Smooth muscle cell of trachea (primary cell): ENCODE measurements at places on chromosomes 2 and 18. TPM values are rescaled to one million over a fixed set of nuclear protein-coding genes. Genes with fewer than 3 reads are reported as not detected.

MBD5 gene
- 20.8 and 38.5 TPM in 2 replicates for total RNA-seq

RPRD1A gene
- 32.1 and 39.4 TPM in 2 replicates for total RNA-seq

RIOK3 gene
- total RNA-seq = 65.2 and 82.6 TPM in 2 replicates

DUSP2 gene
- 0.15 and 2.0 TPM in 2 replicates for total RNA-seq

TRIM54 gene
- under 0.01 TPM in 1 of 2 replicates, not detected in the other for total RNA-seq

CFAP221 gene
- not detected in 2 replicates for total RNA-seq

C2orf66 gene
- 0.17 and 0.29 TPM in 2 replicates for total RNA-seq

NOL4 gene
- not detected in 2 replicates for total RNA-seq

ALKAL2 gene
- not detected in 2 replicates for total RNA-seq

IHH gene
- total RNA-seq = under 0.01 TPM in 1 of 2 replicates, not detected in the other

CFAP65 gene
- under 0.01 TPM in 1 of 2 replicates, not detected in the other for total RNA-seq

VWC2L gene
- total RNA-seq = not detected in 2 replicates

ZNF516 gene
- total RNA-seq = 29.1 and 56.4 TPM in 2 replicates

ANKRD44 gene
- total RNA-seq = 8.0 and 8.3 TPM in 2 replicates

MALL gene
- total RNA-seq = 39.9 and 41.2 TPM in 2 replicates

CD28 gene
- under 0.01 TPM in 1 of 2 replicates, not detected in the other for total RNA-seq

RAB12 gene
- 60.7 and 62.1 TPM in 2 replicates for total RNA-seq

ENOSF1 gene
- total RNA-seq = 39.9 and 59.1 TPM in 2 replicates

FAM98A gene
- 54.9 and 60.4 TPM in 2 replicates for total RNA-seq

IL36B gene
- total RNA-seq = not detected in 2 replicates

SKOR2 gene
- total RNA-seq = not detected in 2 replicates

RAPGEF4 gene
- 0.66 and 1.2 TPM in 2 replicates for total RNA-seq

ABCG5 gene
- not detected in 2 replicates for total RNA-seq

LIPG gene
- total RNA-seq = 0.58 and 0.83 TPM in 2 replicates

ASIC4 gene
- total RNA-seq = 0.15 and 0.50 TPM in 2 replicates

OR6B2 gene
- total RNA-seq = 0.17 TPM in 1 of 2 replicates, not detected in the other

RAB10 gene
- total RNA-seq = 164 and 190 TPM in 2 replicates

MSTN gene
- total RNA-seq = 0.17 and 0.29 TPM in 2 replicates

GCG gene
- total RNA-seq = not detected in 2 replicates

NAGK gene
- total RNA-seq = 70.8 and 76.3 TPM in 2 replicates

HOXD10 gene
- not detected in 2 replicates for total RNA-seq

NIFK gene
- total RNA-seq = 32.7 and 33.5 TPM in 2 replicates

EVA1A gene
- total RNA-seq = 18.0 and 32.1 TPM in 2 replicates

POTEJ gene
- not detected in 2 replicates for total RNA-seq

SLC40A1 gene
- 15.4 and 73.1 TPM in 2 replicates for total RNA-seq

AP1S3 gene
- 2.6 and 4.4 TPM in 2 replicates for total RNA-seq

GBX2 gene
- total RNA-seq = not detected in 2 replicates

PROC gene
- not detected in 2 replicates for total RNA-seq

CDKL4 gene
- 1.2 and 1.3 TPM in 2 replicates for total RNA-seq

MEP1B gene
- 0.17 TPM in 1 of 2 replicates, not detected in the other for total RNA-seq

CXCR1 gene
- not detected in 2 replicates for total RNA-seq

RTN4 gene
- 334 and 451 TPM in 2 replicates for total RNA-seq

VAMP8 gene
- total RNA-seq = 1.5 and 2.8 TPM in 2 replicates

AFF3 gene
- 0.66 and 0.87 TPM in 2 replicates for total RNA-seq

NHEJ1 gene
- total RNA-seq = 21.1 and 28.3 TPM in 2 replicates

CD8B2 gene
- not detected in 2 replicates for total RNA-seq

NOSTRIN gene
- total RNA-seq = 0.33 and 0.58 TPM in 2 replicates

SERPINB12 gene
- not detected in 2 replicates for total RNA-seq

EFHD1 gene
- total RNA-seq = under 0.01 TPM in 1 of 2 replicates, not detected in the other

NEMP2 gene
- total RNA-seq = 3.1 and 3.3 TPM in 2 replicates

PXDN gene
- total RNA-seq = 144 and 189 TPM in 2 replicates

AQP12A gene
- not detected in 2 replicates for total RNA-seq

CIDEA gene
- 0.29 TPM in 1 of 2 replicates, not detected in the other for total RNA-seq

MARCHF7 gene
- 100 and 151 TPM in 2 replicates for total RNA-seq

STRN gene
- total RNA-seq = 13.1 and 17.7 TPM in 2 replicates

HOXD4 gene
- total RNA-seq = not detected in 2 replicates

SYT4 gene
- total RNA-seq = not detected in 2 replicates

MYL12B gene
- total RNA-seq = 307 and 414 TPM in 2 replicates
